Pulmonary artery endothelial cell (primary cell): ENCODE measurements at places on chromosomes 5 and 9.

DNA sequence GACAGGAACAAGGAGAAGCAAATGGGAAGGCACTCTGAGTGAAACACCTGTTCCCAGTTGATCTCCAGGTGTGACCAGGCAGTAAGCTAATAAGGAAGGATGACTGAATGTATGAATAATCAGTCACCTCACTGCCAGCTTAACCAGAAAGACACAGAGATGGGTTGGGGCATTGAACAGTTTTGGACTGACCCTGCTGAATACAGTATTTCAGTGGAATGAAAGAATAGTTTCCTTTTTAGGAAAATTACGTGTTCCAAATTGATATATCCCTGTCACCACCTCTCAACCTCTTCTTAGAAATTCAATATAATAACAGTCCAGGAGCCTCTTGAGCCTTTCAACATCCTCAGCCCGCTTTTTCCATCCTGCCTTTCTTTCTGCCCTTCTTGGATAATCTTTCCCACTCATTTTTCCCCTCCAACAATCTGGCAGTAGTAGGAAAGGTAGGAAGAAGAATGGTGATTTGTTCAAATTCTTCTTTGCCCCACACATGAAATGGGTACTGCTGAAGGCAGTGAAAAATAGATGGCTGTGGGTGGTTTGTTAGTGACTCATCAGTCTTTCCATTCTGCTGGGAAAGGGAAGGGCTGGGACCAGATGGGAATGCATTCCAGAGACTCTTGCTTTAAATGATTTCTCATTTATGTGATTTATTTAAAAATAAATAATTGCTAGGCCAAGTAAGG lies 117.9 kb downstream of the ZSWIM6 start:
- peak; percentile 50 for DNase-seq

DNA sequence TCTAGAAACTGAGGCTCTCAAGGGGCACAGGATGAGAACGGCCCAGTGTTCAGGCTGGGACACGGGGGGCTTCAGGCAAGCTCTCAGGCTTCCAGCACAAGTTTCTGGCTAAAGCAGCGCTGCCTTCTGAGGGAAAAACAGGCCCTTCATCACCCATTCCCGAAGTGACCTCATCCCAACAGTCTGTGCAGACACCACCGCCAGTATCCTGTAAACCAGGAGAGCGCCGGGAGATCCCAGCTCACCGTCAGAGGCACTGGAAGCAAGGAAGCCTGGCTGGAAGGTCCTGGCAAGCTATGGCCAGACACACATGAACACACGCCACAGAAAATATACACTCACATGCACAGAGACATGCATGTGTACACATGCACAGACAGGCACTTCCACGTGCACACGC lies 8.8 kb downstream of the SLC12A7 start:
- no peak for DNase-seq

DNA sequence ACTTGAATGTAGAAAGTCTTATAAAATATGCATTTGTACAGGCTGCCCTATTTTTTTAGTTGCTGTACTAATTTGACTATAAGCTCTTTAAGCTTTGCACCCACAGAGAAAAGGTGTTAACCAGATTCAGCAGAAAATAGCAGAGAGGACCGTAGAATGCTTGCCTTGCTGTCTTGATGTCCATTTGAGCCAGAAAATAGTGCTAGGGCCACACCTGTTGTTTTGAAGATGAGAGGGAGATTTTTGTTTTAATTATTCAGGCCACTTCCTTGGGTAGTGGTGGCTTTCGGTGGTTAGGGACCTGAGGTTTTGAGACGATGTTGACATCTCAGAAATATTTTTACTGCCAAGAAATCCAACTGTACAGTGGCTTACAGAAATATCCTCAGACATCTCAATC lies 196.0 kb downstream of the SPATA31D1 start:
- DNase-seq, result no peak

DNA sequence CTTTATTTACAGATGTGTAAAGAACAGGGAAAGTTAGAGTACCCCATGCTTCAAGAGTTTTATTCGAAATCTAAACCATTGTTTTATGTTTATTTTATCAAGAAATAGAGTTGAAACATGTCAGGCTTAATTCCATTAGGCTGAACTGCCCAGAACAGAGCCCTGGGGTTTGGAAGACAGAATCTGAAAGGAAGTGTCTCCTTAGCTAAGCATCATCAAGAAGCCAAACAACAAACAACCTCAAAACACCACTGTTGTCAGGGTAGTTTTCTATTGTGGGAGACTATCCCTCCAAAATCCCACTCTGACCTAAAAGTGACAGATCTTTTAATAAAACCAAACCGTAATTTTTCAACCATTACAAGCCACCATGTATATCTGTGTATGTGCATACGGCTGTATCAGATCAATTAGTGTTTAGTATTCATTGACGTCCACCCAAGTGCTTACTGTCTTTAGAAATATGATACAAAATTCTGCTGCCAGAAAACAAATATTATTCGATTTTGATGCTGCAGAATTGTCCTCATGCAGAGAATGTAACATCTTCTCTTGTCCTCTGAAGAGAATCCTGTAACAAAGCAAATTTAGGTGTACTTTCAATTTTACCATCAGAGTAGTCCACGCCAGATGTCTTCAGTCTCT lies 271.9 kb upstream of the TMEM161B start:
- no peak for DNase-seq

- DNase-seq, result no peak
These were observed 61.8 kb upstream of the MAMDC2 start for GRCh38 chr9:69981686-69982445.

DNA sequence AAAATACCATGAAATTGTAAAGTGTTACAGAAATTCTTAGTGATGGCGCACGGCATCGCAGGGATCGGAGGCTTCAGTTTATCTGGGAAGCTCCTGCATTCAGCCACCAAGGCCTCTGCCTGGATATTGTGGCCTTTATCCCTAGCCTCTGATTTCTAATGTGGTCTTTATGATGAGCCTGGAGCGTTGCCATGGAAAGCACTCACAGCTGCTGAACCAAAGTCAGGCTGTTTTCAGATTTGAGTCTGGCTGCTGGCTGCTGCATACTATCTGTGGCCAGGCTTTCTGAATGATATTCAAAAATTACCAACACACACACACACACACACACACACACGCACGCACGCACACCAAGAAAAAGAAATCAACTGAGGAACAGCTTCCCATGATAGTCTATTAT lies 101.1 kb upstream of the ZNF366 start:
- no peak for DNase-seq

DNA sequence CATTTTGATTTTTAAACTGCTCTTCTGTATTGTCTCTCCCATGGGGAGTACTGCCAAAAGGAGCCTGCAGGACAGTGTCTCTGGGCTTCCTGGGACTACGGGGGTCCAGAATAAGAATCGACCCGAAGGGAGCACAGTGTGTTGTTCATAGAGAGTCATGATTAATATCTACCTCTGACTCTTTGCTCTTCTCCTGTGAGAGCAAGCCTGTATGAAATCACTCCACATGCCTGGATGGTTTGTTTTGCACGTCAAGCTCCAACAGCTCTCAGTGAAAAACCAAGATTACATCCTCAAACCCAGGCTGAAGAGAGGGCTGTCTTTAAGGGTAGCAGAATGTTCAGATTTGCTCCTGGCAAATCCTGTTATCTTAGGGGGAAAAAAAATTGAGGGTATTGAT lies 1860.0 kb upstream of the WWC1 start:
- DNase-seq, result no peak

DNA sequence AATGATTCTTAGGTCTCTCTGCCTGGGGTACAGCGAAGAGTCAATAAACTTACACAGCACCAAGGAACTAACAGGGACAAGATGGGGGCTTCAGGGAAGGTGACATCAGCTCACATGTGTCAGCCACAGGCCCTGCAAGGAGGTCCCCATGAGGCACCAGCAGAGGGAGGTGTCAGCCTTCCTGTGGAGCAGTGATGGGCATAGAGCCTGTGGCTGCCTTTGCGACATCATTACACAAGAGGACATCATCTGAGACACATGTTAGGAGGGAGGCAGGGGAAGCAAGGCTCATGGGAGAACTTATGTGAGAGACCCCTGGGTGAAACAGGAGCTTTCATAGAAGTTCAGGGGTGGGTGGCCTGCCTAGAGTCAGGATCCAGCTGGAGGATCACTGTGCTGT lies 389.6 kb downstream of the SEMA5A start:
- DNase-seq, result no peak

GRCh38 chr9:123339666-123340510 lies 16.1 kb upstream of the CRB2 start:
- no peak for DNase-seq

GRCh38 chr5:127014573-127014972 lies 15.8 kb downstream of the MARCHF3 start:
- no peak for DNase-seq

DNA sequence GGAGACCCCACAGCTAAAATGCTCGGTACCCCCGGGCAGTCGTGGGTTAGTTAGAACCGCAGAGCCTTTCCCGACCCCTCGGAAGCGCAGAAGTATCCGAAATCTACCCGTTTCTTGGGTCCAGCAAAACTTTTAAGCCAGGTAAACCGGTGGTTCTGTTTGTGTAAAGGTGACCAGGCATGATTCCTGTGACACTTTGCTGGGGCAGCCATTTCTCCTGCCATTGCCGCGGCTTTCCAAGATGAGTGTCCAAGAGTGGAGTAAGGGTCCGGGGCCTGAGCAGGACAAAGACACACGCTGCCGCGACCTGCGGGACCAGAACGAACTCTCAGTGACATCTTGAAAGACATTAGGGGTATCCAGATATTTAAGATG lies 655 bp downstream of the MARVELD2 start:
- no peak for DNase-seq

DNA sequence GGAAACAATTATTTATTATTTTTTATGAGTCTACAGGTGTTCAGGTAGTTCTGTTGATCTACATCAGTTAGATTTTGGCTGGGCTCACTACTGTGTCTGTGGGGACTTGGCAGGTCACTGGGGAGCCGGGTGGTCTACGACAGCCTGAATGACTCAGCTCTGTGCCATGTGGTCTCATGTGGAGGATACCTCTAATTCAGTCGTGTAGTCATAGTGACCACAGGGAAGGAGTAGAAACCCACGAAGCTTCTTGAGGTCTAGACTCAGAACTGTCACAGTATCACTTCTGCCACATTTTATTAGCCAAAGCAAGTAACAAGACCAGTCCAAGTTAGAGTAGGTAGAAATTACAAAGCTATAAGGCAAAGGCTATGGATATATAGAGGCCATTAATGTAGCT lies 64.7 kb upstream of the GRAMD2B start:
- DNase-seq, result no peak

- no peak for DNase-seq
These were observed 45.0 kb downstream of the BARX1 start for GRCh38 chr9:93910196-93910595.
